Tibial nerve (tissue), 4 donors: ENCODE measurements at places on chromosomes 12 and 14. TPM values are rescaled to one million over a fixed set of nuclear protein-coding genes. Genes with fewer than 3 reads are reported as not detected.

TSPAN9 gene
- total RNA-seq: 15.7 TPM

- H3K27me3 ChIP-seq: peaks cover 3% of the 10 kb centered on the region
- no peak for DNase-seq
- H3K4me3 ChIP-seq: no peak overlapping the region
- no peak overlapping the region for H3K27ac ChIP-seq
- H3K4me1 ChIP-seq: no peaks in the 10 kb centered on the region
These were observed 17.1 kb downstream of the KIF26A start for GRCh38 chr14:104155513-104155912.

CDKL1 gene
- total RNA-seq: 9.2 TPM

DNA sequence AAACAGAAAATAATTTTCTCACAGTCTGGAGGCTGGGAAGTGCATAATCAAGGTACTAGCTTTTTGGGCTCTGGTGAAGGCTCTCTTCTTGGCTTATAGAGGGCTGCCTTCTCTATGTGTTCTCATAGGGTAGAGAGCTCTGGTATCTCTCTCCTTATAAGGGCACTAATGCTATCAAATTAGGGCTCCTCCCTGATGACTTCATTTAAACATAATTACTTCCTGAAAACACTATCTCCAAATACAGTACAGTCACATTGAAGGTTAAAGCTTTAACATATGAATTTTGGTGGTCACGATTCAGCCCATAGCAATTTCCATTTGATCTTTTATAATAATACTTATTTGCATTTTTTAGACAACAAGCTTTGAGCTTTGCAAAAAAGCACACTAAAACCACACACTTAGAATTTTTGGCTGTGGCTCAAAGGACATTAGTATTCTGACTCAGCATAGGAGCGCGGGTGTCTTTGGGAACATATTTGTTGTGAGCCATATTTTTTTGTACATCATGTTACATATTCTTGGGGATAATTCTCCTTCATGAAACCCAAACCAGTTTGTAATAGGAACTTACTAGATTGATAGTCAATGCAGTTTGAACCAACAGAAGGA lies 808.1 kb upstream of the FBXO33 start:
- no peaks in the 10 kb centered on the region for H3K4me1 ChIP-seq
- no peaks in the 10 kb centered on the region for H3K36me3 ChIP-seq
- no peaks in the 10 kb centered on the region for H3K27me3 ChIP-seq
- no peak for DNase-seq
- no peak overlapping the region for H3K4me3 ChIP-seq
- no peak overlapping the region for H3K27ac ChIP-seq

DNA sequence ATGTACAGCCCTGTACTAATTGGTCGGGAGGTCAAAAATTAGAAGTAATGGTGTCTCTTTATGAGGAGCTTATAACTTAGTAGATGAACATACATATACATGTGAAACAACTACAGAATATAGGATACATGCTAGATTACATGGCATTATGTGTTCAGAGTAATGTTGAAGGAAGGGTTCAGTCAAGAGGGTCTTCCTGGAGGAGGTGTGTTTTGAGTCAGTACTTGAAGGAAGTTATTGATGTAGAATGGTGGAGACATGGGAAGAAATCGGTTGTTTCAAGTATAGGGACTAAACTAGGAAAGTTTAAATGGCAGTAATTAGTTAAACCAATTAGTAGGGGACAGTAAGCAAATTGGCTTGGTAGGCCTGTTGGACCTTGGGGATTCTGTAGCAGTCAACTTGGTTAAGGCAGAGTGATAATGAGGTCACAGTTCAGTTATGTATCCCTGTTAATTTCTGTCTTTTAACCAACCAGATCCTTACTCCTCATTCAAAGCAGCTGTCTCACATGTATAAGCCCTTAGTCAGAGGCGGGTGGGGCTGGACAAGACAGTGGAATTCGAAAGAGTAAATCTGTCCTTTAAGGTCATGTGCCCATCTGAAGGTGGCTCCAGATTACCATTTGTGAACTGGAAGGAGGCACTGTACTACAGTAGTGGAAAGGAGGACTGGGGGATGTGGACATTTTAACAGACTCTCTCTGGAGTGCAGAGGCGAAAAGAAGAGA lies 3.5 kb upstream of the ANKRD52 start:
- no peak overlapping the region for H3K4me3 ChIP-seq
- H3K27ac ChIP-seq: no peak overlapping the region
- H3K36me3 ChIP-seq: no peaks in the 10 kb centered on the region
- H3K27me3 ChIP-seq: no peaks in the 10 kb centered on the region
- peaks cover 24% of the 10 kb centered on the region for H3K4me1 ChIP-seq
